ENCODE measurements at places on chromosomes 6 and 20.
A peak's percentile ranks its signal among the peaks of the same experiment; 100 is the strongest.

- no peak for DNase-seq
These were observed 21.0 kb downstream of the CEP43 start for GRCh38 chr6:167020206-167020605.

GRCh38 chr6:67897998-67898607, 737.0 kb upstream of the ADGRB3 start:
- no peak for DNase-seq

GRCh38 chr6:148857798-148858390, 111.1 kb downstream of the UST start:
- no peak for DNase-seq

DNA sequence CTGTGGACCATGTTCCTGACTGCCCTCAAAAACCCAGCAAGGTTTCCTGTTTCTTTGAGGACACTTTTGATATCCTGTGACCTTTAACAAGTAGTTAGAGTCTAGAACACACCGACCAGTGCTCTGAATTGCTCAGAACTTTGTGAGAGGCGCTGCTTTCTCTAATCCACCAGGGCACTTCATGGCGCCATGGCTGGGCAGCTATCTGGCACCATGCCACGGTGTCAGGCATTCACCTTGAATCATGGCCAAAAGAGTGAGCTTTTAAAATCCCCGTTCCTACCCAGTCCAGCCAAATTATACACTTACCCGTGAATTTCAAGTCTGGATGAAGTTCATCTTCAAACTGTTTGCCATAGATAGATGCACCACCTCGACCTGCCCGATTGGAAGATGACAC, 17.0 kb upstream of the CPNE5 start:
- no peak for DNase-seq

DNA sequence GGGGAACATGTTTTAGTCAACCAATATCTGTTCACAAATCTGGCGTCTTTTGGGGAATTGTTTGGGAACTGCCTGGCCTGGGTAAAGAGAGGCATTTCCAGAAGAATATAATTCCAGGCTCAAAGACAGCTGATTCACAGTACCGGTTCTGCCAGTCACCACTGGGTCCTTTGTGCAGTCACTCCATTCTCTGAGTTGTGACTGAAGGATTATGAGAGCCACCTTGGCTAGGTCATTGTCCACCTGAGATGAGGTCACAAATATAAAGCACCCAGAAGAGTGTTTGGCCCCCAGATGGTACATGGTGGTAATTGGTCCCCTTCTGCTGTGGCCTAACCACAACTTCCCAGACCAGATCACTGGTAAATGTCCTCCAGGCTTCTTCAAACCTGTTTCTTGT, 121.0 kb upstream of the SPACA1 start:
- no peak for DNase-seq

DNA sequence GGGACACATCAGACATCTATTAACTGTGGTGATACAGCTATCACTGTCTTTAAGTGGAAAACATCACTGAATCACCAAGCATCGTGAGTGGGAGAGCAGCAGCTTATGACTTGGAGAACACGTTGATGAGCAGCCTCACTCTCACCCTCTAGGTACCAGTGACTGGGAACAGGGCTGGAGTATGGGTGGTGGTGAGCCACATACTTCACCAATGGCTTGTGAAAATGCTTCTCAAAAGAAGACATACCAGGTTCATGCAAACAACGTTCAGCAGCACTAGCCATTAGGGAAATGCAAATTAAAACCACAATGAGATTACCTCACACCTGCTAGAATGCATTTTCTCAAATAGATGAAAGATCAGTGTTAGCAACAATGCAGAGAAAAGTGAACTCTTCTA, 25.3 kb downstream of the SNX5 start:
- no peak for DNase-seq

- DNase-seq, result no peak
These were observed 4.7 kb upstream of the ENPP5 start for GRCh38 chr6:46175446-46175845.

GRCh38 chr20:4866429-4866828, 134.9 kb downstream of the SLC23A2 start:
- no peak for DNase-seq

DNA sequence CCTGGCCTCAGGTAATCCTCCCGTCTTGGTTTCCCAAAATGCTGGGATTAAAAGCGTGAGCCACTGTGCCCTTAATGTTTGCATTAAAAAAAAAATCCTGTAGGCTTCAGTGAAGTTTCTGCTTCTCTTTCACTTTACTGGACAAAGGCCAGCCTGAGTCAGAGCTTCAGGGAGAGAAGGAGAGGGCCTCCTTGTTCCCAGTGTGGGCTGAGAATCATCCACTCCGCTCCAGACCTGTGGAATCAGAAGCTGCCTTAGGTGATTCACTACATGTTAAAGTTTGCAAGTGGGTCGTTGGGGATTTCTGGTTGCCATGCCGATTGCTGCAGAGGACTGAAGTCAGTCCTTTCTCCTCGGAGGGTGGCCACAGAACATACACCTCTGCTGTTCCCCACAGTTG, 113.3 kb upstream of the EEF1E1 start:
- DNase-seq, result no peak

- no peak for DNase-seq
These were observed 101.4 kb downstream of the TNFAIP3 start for GRCh38 chr6:137968455-137968804.

GRCh38 chr20:44460795-44461141, 14.9 kb upstream of the TTPAL start:
- no peak for DNase-seq

DNA sequence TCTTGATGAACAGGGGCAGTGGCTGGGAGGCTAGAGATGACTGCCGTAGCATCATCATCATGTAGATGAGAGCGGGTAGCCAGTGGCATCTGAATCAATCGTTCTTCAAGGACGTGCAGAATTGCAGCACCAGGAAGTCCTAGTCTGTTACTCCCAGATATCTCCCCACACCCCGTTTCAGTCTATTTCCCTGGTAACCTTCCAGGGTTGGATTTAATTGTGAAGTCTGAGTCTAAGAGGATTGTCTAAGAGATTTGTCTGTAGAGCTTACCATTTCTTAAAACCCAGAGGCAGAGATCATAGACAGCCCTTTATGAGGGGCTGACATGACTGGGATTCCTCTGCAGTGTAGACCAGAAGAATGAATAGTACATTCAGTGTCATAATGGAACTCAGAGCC, 16.6 kb upstream of the CD83 start:
- no peak for DNase-seq

DNA sequence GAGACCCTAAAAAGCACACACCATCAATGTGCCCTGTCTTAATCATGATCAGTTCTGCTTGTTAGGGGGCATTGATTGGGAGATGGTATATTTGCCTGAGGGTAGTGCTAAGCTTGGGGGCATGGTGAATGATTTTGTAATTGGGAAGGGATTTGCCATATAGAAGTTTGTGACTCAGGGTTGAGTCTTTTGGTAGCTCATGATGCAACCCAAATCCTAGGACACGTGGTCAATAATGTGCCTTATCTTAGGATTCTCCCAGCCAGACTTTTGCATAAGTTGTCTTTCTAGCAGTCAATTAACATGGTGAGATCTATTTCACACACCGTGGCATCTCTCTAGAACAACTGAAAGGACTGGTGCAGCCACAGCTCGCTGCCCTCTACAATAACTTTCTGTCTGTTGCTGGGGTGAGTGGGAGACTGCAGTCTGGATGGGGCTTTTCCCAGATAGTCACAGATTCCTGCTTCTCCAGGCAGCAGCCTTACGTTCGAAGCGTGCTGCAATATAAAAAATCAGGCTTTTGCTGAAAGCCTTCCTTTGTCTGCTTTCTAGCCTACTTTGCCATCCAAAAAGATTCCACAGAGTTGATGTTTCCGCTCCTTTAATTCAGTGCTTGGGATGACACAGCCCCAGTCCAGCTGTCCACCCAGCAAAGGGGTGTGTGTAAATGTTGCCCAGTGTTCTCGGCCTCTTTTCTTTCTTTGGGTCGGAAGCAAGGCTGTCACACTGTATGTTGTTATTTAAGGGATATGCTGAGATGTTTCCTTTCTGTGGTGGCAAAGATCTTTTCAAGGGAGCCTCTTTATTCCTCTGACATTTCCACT, 58.9 kb downstream of the ID4 start:
- no peak for DNase-seq

- no peak for DNase-seq
These were observed 114.6 kb upstream of the TCF21 start for GRCh38 chr6:133774356-133774755.

GRCh38 chr6:166927240-166927934, 29.0 kb downstream of the RNASET2 start:
- DNase-seq, result no peak

DNA sequence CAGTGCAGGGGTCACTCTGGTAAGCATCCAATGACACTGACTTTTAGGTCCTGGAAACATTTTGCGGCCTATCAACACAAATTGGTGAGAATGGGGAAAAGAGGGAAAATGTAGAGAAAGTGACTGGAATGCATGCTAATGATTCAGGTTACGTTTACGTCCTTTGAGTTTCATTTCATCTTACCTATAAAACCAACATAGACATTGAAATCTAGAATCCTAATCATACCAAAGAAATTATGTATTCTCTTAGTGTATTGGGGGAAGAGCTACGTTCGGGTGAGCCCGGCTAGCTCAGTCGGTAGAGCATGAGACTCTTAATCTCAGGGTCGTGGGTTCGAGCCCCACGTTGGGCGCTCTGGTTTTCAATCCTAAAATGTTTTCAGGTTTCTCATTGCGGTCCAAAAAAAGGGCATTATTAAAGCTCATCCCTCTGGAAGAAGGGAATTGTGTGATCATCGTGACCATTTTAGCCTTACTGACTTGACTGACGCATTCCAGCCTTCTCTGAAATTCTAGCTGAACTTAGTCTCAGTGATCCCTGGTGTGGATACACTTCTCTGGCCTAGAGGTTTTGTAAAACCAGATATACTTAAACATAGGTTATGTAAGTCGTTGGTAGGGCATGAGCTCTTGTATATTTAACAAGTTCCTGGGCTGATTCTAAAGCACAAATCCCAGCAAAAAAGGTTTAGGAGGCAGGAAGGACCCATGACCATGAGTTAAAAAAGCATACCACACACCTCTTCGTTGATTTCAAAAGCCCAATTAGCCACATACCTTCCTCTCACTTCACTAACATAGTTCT, 18.3 kb downstream of the HMGN4 start:
- no peak for DNase-seq

- DNase-seq, result no peak
These were observed 32.7 kb upstream of the MRPS10 start for GRCh38 chr6:42250274-42250931.

DNA sequence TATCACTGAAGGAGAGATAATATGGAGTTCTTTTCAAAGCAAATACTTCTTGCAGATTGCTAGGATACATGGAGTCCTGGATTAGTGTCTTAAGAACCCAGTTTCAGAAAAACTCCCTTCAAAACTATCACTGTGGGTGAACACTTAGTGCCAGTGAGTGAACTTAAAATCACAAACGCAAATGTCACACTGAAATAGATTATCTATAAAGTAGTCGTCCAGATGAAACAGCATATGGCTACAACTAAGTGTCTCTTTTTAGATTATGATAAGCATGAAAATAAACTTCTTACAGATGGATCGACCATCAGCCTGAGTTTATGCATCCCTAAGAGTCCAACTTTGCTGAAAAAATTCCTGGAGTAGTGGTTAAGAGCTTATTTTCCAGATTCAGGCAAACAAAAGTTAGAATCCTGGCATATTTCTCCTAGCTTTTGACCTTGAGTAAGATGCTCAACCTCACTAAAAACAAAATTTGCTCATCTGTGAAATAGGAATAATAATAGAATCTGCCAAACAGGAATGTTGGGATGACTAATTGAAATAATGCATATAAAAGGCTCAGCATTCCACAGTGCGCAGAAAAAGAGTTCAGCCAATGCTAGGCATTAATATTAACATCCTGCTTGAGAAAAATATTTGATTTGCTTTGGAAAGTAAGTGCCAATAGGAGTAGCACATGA, 70.4 kb downstream of the DOK5 start:
- DNase-seq, result no peak

GRCh38 chr20:45061244-45061643, 39.7 kb downstream of the KCNS1 start:
- no peak for DNase-seq

GRCh38 chr6:69936674-69937363, 70.5 kb downstream of the COL19A1 start:
- no peak for DNase-seq

DNA sequence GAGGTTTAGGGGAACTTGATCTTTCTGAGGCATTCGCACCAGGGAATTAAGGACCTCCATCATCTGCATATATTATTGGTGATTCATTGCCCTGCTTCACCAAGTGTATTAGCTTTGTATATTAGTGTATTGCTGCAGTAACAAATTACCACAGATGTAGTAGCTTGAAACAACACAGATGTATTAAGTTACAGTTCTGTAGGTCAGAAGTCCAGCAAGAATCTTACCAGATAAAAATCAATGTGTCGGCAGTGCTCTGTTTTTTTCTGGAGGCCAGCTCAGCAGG, 65.8 kb downstream of the HMGN3 start:
- DNase-seq, result no peak

DNA sequence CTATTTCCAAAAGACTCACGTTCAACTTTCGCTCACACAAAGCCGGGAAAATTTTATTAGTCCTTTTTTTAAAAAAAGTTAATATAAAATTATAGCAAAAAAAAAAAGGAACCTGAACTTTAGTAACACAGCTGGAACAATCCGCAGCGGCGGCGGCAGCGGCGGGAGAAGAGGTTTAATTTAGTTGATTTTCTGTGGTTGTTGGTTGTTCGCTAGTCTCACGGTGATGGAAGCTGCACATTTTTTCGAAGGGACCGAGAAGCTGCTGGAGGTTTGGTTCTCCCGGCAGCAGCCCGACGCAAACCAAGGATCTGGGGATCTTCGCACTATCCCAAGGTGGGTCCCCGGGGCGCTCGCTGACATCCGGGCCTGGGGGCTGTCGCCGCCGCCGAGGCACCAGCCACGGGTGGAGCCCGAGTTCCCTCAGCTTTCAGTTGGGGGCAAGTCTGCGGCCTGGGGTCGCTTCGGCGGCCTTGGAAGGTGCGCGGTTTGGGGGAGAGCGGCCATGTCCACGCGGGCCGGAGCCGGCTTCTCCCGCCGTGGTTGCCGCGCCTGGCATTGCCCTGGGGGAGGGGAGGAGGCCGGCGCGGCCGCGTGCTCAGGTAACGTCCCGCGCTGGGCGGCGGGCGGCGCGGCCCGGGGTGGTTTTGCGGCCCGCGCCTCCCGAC, 429 bp downstream of the AMD1 start:
- peak; percentile 50 for DNase-seq

- no peak for DNase-seq
These were observed 550.5 kb downstream of the MMUT start for GRCh38 chr6:48912503-48912902.

- DNase-seq, result no peak
These were observed 2.4 kb downstream of the LTB start for GRCh38 chr6:31579546-31580437.

- DNase-seq, result no peak
These were observed 272.0 kb downstream of the ARID1B start for GRCh38 chr6:157049133-157049532.

Data from substantia nigra (tissue), 51 donors.